ENCODE measurements at places on chromosomes 7 and 10. TPM values are rescaled to one million over a fixed set of nuclear protein-coding genes. Genes with fewer than 3 reads are reported as not detected.

The PRKAG2 gene
- total RNA-seq, result 11.4 TPM

The GRID1 gene
- total RNA-seq, result 0.97 TPM

The NACAD gene
- 1.9 TPM for total RNA-seq

The ZNF33A gene
- 20.3 TPM for total RNA-seq

The OR6B1 gene
- total RNA-seq, result not detected

The NPC1L1 gene
- 0.98 TPM for total RNA-seq

The ZNF777 gene
- total RNA-seq, result 5.9 TPM

The PTN gene
- 1.2 TPM for total RNA-seq

The HOXA6 gene
- total RNA-seq, result not detected

The MUC3A gene
- total RNA-seq, result 2.3 TPM

The RAB19 gene
- 7.3 TPM for total RNA-seq

The KMT2E gene
- total RNA-seq, result 39.3 TPM

The OR2A5 gene
- not detected for total RNA-seq

The HOXA4 gene
- 0.90 TPM for total RNA-seq

The XPNPEP1 gene
- 69.1 TPM for total RNA-seq

The STEAP4 gene
- total RNA-seq, result 4.2 TPM

The LRRC4 gene
- 0.75 TPM for total RNA-seq

The BCL7B gene
- total RNA-seq, result 15.7 TPM

The PPP1R17 gene
- total RNA-seq, result not detected

The STAMBPL1 gene
- 1.2 TPM for total RNA-seq

The FAM20C gene
- 8.9 TPM for total RNA-seq

The MSANTD7 gene
- total RNA-seq, result 5.2 TPM

The SEMA3A gene
- 0.54 TPM for total RNA-seq

The CNNM1 gene
- 1.1 TPM for total RNA-seq

The ACSL5 gene
- 2.2 TPM for total RNA-seq

The LIPK gene
- total RNA-seq, result not detected

The LEP gene
- 0.14 TPM for total RNA-seq

The FKBP6 gene
- total RNA-seq, result not detected

The ZNF727 gene
- total RNA-seq, result 2.2 TPM

The LANCL2 gene
- 4.9 TPM for total RNA-seq

The COL17A1 gene
- not detected for total RNA-seq

The TRIM50 gene
- total RNA-seq, result 7.9 TPM

The CFAP43 gene
- total RNA-seq, result 2.3 TPM

The TMEM196 gene
- 0.70 TPM for total RNA-seq

The OTUD1 gene
- 9.7 TPM for total RNA-seq
